ENCODE measurements at places on chromosomes 3 and 15.

DNA sequence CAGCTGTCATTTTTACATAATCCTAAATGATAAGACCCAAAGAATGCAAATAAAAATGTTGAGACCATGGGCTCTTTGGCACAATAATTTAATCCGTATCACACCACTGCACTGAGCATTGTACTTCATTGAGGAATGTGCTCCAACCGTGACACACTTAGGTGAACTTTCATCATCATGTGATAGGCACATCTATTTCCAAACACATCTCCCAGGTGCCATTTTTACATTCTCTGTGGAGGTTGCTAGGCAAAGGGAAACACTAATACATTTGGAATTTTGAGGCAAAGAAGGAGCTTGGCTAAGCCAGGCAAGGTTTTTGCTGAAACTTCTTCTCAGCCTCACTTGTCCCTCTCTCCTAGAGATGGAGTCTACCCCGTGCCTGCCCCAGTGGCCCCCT lies 68.7 kb downstream of the LRTM1 start:
- peak; percentile 53 for DNase-seq

- DNase-seq = peak; percentile 1
Observed at GRCh38 chr15:83613714-83614113, 40.2 kb upstream of the ADAMTSL3 start.

DNA sequence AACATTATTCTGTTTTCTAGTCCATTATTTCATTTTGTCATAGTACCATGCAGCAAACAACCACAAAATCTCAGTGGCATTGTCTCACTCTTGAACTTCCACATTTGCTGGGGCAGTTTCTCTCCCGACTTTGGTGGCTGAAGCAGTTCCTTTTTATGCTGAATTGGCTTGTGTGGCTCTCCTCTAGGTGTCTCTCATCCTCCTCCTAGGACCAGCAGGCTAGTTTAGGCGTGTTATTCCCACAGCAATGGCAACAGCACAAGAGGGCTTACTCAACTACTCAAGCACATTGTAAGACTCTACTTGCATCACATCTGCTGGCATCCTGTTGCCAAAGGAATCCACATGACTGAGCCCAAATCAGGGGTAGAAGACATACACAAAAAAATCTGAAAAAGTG lies 201.8 kb upstream of the KCNH8 start:
- DNase-seq = no peak

GRCh38 chr15:60340207-60340921 lies 57.4 kb downstream of the ANXA2 start:
- no peak for DNase-seq

DNA sequence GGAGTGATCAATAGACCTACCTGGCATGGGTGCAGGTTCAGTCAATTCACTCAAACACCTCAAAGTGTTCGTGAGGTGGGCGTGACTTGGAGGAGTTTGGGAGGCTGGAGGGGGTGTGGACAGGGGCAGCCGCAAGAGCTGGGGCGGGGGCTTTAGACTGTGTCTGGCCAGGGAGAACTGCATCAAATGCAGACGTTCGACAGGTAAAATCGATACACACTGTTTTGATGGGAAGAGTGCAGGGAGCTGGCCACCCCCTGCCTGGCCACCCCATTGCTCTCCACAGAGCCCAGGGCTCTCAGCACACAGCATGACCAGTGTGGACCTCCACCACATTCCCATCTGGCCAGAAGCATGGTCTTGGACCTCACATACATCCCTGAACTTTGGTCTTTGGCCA lies 412.1 kb downstream of the OCA2 start:
- no peak for DNase-seq

- peak; percentile 81 for DNase-seq
Observed at GRCh38 chr15:63439536-63440264, 58.1 kb upstream of the CA12 start.

DNA sequence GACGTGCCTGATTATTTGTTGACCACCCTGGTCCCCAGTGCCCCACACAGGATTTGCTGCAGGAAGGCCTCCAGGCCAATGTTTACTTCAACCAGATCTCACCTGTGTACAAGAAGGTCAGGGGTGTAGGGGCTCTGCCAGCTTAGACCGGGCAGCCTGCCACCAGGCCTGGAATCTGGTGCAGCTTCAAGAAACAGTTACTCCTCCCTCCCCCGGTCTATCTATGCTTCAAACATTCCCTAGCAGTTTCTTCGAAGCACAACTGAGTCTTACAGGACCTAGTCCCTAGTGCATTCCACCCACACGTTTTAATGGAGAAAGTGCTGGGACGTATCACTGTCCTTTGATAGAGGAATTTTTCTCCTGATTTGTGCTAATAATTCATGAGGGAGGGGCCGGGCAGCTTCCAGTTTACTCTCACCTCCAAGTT lies 8.0 kb downstream of the SH3BP5 start:
- no peak for DNase-seq

DNA sequence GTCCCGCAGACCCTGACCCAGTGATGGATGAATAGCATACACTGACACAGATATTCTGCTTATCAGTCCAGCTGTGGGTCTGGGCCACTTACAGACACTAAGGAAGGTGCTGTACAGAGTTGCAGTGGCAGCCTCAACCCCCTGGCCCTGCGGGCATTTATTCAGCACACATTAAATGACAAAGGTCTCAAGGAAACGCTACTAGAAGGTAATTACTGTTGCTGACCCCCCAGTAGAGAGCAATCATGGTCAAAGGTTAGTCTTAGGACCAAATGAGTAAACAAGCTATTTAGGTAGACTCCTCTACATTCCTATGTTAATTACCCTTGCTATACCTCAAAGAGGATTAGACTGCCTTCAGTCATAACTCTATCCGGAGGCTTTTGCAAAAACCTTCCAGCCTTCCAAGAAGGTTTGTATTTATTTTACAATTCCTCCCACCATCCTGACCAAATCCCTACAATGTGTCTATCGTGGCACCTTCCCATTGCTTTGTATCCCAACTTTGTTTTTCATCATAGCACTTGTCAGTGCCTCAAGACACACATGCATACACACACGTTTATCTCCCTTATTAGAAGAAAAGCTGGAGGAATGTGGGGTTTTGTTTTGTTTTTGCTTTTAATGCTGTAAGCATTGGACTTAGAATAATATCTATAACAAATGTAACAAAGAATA lies 227.9 kb downstream of the PYDC2 start:
- no peak for DNase-seq

DNA sequence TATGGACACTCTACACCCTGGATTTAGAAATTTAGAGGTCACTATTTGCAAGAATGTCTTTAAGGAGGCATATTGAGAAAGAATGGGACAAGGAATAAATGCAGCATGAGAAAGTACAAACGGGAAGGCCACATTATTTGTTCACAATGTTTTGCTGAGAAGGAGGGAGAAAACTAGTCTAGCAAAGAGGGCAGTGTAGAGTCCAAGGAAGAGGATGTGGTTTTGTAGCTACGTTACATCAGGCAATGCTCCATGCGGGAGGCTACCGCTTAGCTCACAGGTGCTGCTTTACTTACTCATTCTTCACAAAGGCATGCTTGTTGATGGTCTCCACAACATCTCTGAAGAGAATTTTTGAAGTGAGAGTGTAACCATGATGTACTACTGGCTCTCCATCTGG lies 191.1 kb downstream of the PLCH1 start:
- DNase-seq = no peak

DNA sequence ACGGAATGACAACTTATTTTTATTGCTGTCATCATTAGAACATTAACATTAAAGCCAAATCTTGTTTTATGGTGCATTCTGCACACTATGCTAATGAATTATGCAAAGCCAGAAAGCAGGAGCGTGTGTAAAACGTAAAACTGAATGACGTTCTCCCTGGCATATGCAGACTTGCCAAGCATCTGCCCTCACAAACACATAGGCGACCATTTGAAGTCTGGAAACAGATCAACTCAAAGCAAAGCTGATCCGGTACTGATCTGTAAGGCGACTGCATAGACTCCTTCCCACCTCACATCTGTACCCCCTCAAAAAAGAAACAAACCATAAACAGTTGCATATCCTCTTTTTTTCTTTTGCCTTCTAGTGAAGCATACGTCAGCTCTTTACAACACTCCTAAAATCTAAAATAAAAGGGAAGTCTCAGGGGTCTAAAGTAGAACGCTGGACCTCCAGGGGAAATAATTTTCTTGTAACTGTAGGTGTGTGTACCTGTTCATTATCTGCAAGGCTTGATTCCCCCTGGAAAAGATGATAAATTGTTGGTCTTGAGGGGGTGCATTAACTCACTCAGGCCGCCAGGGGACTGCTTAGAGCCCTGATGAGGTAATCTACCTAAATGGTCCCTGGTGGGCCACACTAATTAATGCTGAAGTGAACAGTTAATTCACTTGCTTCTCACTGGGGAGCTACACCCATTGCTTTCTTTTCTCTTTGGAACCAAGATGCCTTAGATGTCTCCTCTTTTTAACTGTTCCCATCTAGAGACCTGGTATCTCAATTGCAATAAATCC lies 231.4 kb downstream of the CDIN1 start:
- DNase-seq = no peak

DNA sequence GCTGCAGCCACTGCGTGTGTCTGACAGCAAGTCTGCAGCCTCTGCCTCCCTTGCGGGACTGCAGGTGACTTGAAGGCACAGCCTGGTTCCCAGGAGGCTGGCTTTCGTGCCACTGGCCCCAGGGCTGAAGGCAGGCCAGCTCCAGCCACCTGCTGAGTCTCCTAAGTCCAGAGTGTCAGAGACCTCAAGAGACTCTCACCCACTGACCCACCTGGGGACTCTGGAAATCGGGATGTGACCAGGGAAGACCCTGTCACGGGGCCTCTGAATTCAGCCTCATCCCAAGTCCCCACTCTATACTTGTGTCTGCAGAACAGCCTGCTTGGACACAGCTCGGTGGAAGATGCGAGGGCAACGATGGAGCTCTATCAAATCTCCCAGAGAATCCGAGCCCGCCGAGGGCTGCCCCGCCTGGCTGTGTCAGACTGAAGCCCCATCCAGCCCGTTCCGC lies 16.3 kb downstream of the ISG20 start:
- DNase-seq = no peak

DNA sequence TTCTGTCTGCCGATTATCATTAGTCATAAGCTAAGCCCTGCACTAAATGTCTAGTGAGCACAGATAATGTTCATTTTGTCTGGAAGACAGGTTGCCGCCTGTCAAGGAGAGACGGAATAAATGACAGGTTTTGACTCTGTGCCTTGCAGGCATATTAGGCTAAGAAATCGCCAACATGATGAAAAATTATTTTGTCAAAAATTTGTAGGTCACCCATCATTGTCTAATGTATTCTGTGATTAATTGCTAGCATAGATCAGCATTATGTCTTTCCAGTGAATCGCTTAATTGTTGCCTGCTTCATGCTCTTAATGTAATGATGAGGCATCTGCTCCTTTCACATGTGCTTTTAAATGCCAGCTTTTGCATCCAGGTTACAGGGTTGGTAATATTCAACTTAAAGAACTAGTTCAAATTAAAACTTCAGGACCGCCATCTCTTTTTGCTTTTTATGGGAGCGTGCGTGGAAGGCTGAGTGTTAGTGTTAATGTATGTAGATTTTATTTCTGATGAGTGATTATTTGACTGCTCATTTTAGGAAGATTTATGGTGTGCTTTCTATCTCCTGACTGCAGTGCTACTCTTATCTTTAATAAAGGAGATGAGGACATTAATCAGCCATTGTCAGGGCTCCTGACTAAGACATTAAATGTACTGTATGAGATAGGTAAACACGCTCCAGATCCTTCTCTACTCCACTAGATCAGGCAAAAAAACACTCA lies 120.8 kb upstream of the MEIS2 start:
- no peak for DNase-seq

- DNase-seq = no peak
Observed at GRCh38 chr3:13112521-13113345, 39.5 kb upstream of the IQSEC1 start.

DNA sequence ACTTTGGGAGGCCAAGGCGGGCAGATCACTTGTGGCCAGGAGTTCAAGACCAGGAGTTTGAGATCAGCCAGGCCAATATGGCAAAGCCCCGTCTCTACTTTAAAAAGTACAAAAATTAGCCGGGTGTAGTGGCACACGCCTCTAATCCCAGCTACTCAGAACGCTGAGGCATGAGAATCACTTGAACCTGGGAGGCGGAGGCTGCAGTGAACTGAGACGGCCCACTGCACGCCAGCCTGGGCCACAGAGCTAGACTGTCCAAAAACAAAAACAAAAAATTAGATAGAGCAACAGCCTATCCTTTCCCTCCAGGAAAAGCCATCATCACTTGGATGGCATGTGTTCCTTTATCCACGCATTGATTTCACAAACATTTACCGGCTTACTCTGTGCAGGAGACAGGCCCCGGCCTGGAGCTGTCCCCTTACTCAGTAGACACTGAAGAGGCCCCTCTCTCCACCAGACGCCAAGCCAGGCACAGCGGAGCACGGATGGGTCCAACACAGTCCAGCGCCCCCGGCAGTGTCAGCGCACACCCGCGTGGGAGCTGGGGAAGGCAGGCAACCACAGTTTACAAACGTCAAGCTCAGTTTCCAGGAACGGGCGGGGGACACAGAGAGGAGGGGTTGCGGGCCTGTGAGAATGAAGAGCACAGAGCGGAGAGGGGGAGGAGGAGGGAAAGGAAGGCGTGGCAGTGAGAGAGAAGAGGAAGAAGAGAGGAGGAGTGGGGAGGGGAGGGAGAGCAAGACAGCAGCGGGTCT lies 3.1 kb downstream of the GP5 start:
- no peak for DNase-seq

GRCh38 chr3:26438325-26438940 lies 184.1 kb upstream of the LRRC3B start:
- no peak for DNase-seq

DNA sequence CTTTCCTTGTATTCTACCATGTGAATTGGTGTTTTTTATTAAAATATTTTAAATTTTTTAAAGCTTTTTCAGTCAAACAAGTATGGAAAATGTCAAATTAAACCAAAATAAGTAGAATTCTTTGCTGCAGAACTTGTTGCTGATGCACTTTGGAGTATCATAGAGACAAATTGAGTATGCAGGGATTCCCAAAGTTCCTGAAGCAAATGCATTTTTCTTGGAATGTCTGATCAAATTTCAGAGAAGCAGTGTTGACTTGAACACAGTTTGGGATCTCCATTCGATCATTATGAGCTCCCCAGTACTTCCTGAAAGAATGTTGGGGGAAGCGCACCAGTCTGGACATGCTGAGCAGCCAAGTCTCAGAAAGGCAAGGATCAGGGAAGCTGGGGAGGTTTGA lies 517.8 kb upstream of the CFAP20DC start:
- DNase-seq = no peak

DNA sequence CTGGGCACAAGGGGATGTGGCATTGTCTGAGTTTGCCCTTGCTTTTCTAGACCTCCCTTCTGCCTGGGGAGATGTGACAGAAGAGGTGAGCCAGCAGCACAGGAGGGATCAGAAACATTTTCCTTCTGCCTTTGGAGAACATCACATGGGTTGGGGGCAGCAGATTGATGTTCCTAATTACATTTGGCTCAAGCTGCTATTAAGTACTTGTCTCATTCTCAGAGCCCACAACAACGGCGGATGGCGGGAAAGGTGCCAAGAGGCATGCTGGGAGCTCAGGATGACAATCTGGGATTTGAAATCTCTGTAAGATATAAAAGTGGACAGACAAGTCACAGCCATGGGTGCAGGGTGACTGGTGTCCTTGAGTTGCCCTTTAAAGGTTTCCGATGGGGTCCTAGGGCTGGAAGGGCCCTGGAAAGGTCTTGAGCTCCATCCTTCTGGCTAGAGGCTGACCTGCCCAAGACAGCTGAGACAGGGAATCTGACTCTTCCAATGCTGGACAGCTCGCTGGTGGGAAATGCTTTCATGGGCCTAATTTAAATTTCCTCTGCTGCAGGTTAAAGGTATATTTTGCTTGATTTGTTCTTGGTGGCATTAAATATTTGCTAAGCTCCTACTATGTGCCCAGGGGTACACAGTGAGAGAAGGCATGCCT lies 2.4 kb upstream of the CORO2B start:
- no peak for DNase-seq
